ENCODE measurements at places on chromosomes 6 and 20.

- no peak for DNase-seq
- H3K27me3 ChIP-seq = no peaks in the 10 kb centered on the region
- no peaks in the 10 kb centered on the region for H3K36me3 ChIP-seq
- H3K27ac ChIP-seq = no peak overlapping the region
Observed at GRCh38 chr6:138601128-138601527, 101.8 kb upstream of the NHSL1 start.

DNA sequence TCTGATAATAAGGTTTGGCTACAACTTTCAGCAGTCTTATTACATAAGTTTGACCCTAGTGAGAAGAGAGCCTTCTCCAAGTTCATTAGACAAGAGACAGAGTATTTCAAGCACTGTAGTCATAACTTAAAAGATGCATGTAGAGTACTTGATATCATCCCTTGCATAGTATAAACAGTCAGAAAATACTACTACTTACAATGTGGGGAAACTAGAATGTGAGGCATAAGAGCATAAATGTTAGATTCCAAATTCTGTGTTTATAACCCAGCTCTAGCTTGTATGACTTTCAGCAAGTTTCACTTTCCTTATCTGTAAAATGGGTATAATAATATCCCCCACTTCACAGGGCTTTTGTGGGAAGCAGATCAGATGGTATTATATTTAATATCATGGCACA is 56.8 kb upstream of the TMEM200A start:
- no peaks in the 10 kb centered on the region for H3K36me3 ChIP-seq
- DNase-seq = no peak
- no peak overlapping the region for H3K4me3 ChIP-seq

- DNase-seq = no peak
- peaks cover 5% of the 10 kb centered on the region for H3K4me1 ChIP-seq
- peaks cover 9% of the 10 kb centered on the region for H3K27me3 ChIP-seq
Observed at GRCh38 chr6:45714006-45714730, 301.5 kb downstream of the CLIC5 start.

DNA sequence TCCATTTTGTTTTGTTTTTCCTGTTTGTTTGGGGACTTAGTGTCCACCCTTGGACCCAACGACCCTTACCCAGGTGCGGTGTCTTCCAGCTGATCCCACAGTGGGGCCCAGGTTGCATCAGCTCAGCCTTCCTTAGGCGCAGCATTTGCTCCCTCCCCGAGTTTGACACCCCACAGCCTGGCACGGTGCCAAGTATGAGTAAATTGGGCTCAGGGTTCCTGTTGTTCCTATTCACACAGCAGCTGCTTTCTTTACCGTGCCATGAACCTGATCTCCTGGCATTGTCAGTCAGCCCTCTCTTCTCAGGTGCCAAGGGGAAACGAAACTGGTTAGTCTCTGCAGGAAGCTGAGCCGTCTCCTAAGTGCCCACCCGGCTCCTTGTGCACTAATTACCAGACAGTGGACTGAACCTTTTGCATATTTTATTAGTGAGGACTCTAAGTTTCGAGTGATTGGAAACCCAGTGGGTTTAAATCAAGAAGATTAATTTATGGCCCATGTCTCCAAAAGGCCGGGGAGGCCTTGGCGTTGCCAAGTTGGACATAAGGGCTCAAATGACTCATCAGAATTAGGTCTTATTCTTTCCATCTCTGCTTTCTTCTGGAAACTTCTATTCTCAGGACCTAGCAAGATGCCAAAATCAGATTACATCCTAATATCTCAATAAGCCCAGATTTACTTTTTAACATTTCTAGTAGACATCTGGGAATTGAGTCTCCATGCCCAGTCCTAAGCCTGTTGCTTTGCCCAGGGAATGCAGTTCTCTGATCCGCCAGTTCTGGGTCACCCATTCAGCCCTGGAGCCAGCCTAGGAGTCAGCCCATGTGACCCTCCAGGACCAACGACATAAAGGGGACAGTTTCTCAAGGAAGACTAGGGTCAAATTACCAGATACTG is 68.8 kb downstream of the TSHZ2 start:
- H3K4me1 ChIP-seq = no peaks in the 10 kb centered on the region
- no peaks in the 10 kb centered on the region for H3K27me3 ChIP-seq
- no peak overlapping the region for H3K4me3 ChIP-seq
- DNase-seq = peak; percentile 76
- no peaks in the 10 kb centered on the region for H3K36me3 ChIP-seq

DNA sequence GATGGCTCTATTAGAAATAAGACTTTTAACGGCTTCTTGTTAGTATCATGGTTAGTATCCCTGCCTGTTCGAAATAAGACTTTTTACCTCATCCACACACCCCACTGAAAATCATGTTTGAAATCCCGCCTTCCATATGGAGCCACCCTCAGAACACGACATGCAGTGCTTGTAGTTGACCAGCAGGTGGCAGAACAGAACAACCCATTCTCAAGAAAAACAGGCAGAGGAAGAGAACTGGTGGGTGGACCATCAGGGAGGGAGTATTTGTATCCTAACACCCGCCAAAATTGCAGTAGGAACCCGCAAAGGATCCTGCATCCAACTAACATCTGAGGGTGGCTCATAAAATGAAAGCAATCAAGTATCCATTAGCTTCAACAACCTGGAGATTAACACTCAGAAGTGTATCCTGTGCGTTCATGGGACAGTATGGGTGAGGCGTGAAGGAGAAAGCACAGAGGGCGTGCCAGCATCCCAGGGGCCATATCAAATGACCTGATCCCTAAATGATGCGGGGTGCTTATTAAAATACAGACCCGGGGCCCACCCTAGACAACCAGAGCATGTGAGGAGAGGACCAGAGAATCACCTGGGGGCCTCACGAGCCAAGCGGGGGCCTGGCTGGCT is 89.6 kb upstream of the NHSL1 start:
- H3K27ac ChIP-seq = no peak overlapping the region
- H3K36me3 ChIP-seq = no peaks in the 10 kb centered on the region
- no peak overlapping the region for H3K4me3 ChIP-seq
- H3K4me1 ChIP-seq = no peaks in the 10 kb centered on the region
- peak; percentile 60 for DNase-seq

GRCh38 chr6:146961831-146962230 is 242.4 kb upstream of the STXBP5 start:
- H3K27me3 ChIP-seq = no peaks in the 10 kb centered on the region
- H3K36me3 ChIP-seq = no peaks in the 10 kb centered on the region
- H3K27ac ChIP-seq = no peak overlapping the region
- H3K4me1 ChIP-seq = no peaks in the 10 kb centered on the region
- H3K4me3 ChIP-seq = no peak overlapping the region
- DNase-seq = no peak

DNA sequence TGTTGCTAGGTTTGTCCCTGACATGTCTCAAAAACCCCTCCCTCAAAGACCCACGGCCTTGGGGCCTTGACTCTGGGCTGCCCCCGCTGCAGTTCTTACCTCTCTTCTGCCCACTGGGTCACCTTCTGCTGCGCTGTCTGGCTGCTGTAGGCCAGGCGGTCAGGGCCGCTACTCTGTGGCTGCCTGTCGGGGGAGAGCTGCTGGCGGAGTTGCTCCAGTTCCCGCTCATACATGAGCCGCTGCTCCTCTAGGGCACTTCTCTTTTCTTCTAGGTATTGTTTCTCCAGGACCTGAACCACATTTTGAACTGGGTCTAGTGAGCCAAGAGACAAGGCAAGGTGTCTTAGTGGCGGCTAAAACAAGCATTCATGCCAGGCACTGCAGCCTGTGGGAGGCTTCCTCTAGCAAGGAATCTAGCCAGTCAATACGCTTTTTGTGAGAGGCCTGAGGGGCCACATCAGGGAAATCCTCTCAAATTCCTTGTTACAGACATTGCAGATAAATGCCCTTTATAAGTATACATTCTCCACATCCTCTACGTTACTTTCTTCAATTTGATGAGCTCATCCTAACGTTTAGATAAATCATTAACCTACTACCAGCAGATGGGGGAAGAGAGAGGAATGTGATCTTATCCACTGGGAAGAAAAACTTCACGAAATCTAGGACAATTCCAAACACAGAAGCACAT is 110.3 kb upstream of the NUP153 start:
- no peaks in the 10 kb centered on the region for H3K27me3 ChIP-seq
- DNase-seq = no peak
- peaks cover 9% of the 10 kb centered on the region for H3K36me3 ChIP-seq
- H3K4me3 ChIP-seq = no peak overlapping the region
- H3K27ac ChIP-seq = no peak overlapping the region

DNA sequence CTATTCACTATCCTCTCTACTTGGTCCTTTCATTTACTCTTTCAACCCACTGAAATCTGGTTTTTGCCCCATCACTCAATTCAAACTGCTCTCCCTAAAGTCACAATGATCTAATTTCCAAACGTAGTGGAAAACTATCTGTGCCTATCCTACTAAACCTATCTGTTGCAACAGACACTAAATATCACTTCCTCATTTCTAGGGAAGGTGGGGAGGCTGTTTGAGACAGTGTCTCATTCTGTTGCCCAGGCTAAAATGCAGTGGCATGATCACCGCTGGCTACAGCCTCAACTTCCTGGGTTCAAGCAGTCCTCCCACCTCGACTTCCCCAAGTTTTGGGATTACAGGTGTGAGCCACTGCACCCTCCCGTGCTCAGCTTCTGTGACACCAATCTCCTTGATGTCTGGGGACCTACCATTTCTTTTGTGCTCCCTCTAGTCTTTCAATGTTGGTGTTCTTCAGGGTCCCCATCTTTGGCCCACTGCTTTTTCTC is 8.8 kb downstream of the RANBP9 start:
- H3K4me3 ChIP-seq = no peak overlapping the region
- no peaks in the 10 kb centered on the region for H3K27me3 ChIP-seq
- no peak overlapping the region for H3K27ac ChIP-seq
- H3K36me3 ChIP-seq = no peaks in the 10 kb centered on the region
- peaks cover 64% of the 10 kb centered on the region for H3K4me1 ChIP-seq

DNA sequence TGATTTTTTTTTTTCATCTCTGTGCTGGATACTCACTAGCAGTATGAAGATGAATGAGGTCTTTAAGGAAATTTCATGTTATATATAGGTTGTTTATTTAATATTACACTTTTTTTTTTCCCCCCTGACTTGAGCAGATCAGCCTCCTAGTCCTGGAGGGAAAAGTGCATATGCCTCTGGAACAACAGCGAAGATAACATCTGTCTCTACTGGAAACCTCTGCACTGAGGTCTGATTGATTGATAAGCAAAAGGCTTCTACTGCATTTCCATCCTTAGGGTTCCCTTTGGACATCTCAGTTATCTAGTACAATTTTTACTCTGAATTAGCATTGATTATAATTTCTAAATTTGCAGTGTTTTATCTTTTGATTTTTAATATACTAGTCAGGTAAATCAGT is 49.8 kb upstream of the KIF25 start:
- H3K27ac ChIP-seq = no peak overlapping the region
- DNase-seq = no peak
- peaks cover 94% of the 10 kb centered on the region for H3K36me3 ChIP-seq
- no peaks in the 10 kb centered on the region for H3K4me1 ChIP-seq
- H3K4me3 ChIP-seq = no peak overlapping the region

- no peak overlapping the region for H3K4me3 ChIP-seq
- peaks cover 5% of the 10 kb centered on the region for H3K4me1 ChIP-seq
- no peaks in the 10 kb centered on the region for H3K27me3 ChIP-seq
- H3K36me3 ChIP-seq = no peaks in the 10 kb centered on the region
- no peak for DNase-seq
- H3K27ac ChIP-seq = no peak overlapping the region
Observed at GRCh38 chr6:91654357-91654756, 1067.5 kb upstream of the MAP3K7 start.

DNA sequence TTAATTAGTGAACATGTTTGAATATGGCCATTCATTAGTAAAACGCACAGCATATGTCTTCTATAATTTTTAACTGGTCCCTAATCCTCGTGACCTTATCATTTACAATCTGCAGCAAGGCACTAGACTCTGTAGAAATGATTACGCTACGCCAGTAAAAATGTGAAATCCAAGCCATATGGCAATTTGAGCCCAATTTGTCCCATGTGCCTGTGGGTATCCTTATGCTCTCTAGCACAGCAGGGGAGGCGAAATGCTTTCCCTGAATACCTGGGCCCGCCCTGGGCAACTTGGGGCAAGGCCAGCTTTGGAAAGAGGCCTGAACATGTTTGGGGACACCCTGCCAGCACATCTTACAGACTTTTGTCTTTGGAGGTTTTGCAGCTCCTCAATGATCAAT is 122.7 kb upstream of the AGPAT4 start:
- no peaks in the 10 kb centered on the region for H3K27me3 ChIP-seq
- H3K4me1 ChIP-seq = no peaks in the 10 kb centered on the region
- DNase-seq = no peak
- H3K27ac ChIP-seq = no peak overlapping the region
- H3K4me3 ChIP-seq = no peak overlapping the region

DNA sequence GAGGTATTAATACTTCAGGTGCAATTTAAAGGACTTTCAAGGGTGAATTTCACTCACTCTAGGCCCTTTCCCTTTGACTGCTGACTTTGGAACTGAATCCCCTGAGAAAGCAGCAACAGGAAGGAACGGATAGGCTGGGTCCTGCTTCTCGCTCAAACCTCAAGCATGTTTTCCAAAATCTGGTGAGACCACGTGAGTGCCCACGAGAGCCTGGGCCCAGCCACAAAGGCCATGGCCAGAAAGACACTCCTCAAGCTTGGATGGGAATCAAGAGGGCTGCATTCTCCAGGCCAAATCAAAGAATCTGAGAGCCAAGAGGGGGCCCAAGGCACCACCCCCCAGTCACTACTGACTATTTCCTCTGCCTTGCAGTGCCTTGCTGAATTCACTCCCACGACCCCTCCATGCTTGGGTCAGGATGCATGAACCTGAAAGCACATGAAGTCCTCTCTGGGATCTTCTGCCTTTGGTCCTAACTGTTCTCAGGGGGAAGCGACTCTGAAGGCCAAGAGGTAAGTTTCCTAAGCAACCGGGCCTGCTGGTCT is 146.1 kb downstream of the NFATC2 start:
- peak overlapping the region; percentile 39 for H3K27ac ChIP-seq
- no peaks in the 10 kb centered on the region for H3K27me3 ChIP-seq
- no peak overlapping the region for H3K4me3 ChIP-seq
- no peaks in the 10 kb centered on the region for H3K36me3 ChIP-seq
- peaks cover 31% of the 10 kb centered on the region for H3K4me1 ChIP-seq

DNA sequence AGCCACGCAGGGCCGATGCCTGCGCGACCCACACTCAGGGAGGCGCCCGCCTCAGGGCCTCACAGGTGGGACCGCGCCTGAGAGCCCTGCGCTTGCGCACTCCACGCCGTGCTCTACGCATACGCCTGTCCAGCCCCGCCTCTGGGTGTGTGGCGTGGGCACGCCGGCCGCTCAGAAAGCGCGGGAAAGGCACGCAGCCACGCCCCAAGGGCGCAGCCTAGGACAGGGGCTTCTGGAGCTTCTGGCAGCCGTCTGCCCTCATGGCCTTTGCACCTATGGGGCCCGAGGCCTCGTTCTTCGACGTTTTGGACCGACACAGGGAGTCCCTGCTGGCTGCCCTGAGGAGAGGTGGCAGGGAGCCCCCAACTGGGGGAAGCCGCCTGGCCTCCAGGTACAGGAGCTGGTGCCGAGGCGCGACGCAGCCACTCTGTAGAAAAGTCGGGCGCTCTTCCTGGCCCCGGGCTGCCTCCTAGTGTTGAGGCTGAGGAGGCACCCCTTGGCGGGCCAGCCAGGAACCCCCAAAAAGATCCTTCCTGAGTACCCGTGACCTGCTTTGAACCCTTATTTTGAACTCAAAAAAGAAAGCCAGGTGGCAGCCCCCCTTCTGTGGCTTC is at the start of gene SPO11:
Gene SPO11, plus strand, starts transcription at position 196 of the 614 bp plus-strand sequence. Its CDS starts 65 bp downstream, at position 261.
- no peaks in the 10 kb centered on the region for H3K4me1 ChIP-seq
- H3K4me3 ChIP-seq = no peak within 1 kb of the TSS
- no peaks in the 10 kb centered on the region for H3K36me3 ChIP-seq
- no peak within 1 kb of the TSS for H3K27ac ChIP-seq
- peaks cover 35% of the 10 kb centered on the region for H3K27me3 ChIP-seq
- no peak for DNase-seq

- peak; percentile 91 for DNase-seq
Observed at GRCh38 chr6:148611213-148611612, 135.6 kb upstream of the UST start.

Measured in tibial artery (tissue), 4 donors.